ENCODE measurements at places on chromosomes 11 and 22. TPM values are rescaled to one million over a fixed set of nuclear protein-coding genes. Genes with fewer than 3 reads are reported as not detected.

The NEFH gene
- 1.1 TPM for total RNA-seq

The PANX1 gene
- 13.2 TPM for total RNA-seq

The KRTAP5-1 gene
- total RNA-seq = not detected

The SLC1A2 gene
- total RNA-seq = under 0.01 TPM
